HT1080 (cell line): ENCODE measurements at places on chromosomes 3 and 15. TPM values are rescaled to one million over a fixed set of nuclear protein-coding genes. Genes with fewer than 3 reads are reported as not detected.

The TUSC7 gene
- not detected in 2 replicates for total RNA-seq

- DNase-seq, result no peak
Observed at GRCh38 chr3:31668242-31668641, 135.5 kb downstream of the STT3B start.

The P2RY14 gene
- total RNA-seq, result not detected in 2 replicates

DNA sequence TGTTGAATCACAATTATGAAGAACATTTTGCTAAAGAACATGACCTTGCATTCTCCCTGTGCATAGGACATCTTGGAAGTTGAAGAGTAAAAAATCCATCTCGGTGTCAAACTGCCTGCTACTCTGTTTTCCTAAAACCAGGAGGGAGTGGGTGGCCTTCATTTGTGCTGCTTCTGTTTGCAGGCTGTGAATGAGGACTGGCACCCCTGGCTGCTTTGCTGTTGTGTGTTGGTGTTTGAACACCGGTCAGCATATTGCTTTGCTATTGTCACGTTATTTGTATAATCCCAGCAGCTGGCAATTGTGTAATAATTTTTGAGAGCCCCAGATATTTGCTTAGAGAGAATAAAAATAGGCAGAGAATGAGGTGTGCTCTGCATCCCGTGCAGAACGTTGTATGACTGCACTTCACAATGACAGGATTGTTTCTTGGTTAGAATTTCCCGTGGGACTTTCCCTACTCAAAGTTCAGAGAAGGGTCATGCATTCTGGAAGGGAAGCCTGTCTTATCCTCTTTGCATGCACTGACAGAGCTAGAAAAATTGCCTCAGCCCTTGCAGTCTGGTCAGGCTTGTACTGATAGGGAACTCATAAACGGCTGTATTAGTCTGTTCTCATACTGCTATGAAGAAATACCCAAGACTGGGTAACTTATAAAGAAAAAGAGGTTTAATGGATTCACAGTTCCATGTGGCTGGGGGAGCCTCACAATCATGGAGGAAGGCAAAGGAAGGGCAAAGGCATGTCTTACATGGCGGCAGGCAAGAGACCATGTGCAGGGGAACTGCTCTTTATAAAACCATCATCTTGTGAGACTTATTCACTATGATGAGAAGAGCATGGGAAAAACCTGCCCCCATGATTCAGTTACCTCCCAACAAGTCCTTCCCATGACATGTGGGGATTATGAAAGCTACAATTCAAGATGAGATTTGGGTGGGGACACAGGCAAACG lies 16.3 kb downstream of the SV2B start:
- DNase-seq, result no peak

The DNAJB11 gene
- total RNA-seq, result 103 and 104 TPM in 2 replicates

DNA sequence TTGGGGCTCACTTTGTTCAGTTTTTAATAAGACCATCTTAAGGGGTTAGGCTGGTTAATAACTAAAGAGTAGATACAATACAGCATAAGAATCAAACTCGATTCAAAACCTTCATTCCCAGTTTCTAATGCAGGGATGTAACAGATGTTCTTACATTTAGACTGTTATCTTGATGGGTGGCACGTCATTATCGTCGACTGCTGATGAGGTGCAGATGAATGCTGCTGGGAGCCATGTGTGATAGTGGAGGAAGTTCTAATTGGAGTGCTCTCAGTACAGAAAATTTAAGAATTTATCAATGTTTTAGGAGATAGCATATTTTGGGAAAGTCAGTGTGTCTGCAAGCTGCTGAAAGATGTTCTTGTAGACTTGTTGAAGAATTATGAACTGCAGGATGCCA lies 331.5 kb downstream of the PTPRG start:
- DNase-seq, result no peak

- DNase-seq, result no peak
Observed at GRCh38 chr3:178147001-178147400, 389.2 kb upstream of the KCNMB2 start.

DNA sequence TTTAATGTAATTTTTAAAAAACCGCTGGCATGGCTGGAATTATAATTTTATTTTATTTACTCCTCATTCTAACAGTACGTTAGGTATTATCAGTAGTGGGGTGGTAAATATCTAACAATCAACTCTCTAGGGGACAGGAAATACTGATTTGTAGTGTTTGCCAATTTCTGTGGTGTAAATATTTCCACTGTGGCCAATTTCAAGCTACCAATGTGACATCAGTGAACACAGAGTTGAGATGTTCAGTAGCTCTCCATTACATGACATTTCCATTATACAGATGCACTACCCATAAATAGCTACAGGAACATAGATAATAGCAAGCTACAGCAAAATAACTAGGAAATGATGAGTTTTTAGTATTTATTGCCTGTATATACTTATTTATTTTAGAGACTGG lies 10.0 kb upstream of the ARL8B start:
- no peak for DNase-seq

DNA sequence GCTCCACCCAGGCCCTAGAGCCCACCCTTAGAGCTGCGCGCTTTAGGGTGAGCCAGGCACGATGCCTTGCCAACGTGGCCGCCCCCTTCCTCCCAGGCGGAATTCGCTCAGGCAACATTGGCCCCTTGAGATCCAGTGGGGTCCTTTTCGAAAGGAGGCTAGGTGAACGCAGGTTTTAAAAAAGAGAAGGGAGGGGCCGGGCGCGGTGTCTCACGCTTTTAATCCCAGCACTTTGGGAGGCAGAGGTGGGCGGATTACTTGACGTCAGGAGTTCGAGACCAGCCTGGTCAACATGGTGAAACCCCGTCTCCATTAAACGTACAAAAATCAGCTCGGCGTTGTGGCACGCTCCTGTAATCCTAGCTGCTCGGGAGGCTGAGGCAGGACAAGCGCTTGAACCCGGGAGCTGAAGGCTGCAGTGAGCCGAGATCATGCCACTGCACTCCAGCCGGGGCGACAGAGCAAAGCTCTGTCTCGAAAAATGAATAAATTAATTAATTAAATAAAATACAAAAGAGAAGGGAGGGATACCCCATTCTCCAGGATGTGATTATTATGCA lies 984 bp upstream of the RPP25 start:
- DNase-seq, result no peak

DNA sequence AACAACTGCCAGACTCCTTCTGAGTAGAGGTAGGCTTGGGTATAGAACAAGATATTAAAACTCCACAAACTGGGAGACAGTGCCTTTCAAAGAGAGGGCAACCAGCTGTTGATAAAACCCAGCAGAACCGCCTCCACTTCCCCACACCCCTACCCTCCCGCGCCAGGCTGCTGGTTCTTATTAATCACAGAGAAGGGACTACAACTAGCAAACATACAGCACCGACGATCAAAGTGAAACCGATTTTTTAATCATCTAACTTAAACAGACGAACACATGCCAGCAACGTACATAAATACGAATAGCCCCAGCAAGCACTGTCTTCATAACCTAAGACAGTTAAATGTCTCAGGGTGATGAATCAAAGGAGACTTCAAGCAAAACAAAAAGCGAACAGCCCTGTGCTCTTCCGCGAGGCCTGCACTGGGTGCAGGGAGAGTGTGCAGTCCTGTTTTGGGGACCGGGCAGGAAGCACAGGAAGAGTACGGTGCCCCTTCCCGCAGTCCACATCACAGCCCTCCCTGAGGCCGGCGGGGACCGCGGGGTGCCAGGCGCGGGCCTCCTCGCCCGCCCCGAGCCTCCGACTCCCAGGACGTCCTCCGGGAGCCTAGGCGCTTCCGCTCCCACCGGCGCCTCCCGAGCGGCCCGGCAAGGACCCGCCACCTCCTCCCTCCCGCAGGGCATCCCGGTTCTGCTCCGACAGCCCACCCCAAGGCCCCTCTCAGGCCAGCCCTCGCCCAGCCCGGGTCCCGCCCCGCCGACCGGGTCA lies 75.1 kb upstream of the VGLL4 start:
- DNase-seq, result peak; percentile 44
